NCI-H510A treated with DMSO at 0.1 percent for 48 hours (cell line): ENCODE measurements at places on chromosomes 11 and 22.

DNA sequence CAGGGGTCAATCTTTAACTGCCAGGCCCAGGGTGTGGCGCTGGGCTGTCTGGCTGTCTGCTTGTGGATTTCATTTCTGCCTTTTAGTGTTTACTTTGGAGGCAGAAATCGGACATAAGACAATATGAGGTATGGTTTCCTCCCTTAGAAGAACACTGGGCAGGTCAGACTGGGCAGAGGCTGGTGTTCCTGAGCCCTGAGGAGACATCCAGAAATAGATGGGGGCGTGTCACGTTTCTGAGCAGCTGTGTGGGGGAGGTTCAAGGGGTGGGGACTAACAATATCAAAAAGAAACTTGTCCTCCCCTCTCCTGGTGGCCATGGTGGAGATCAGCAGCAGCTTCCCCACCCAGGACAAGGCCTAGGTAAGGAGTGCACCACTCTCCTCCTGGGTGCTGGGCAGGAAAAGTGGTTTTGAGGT, at the start of gene ART1:
ART1 (plus strand) TSS at position 312 of the 419 bp plus-strand sequence. CDS start 14,086 bp downstream, outside the sequence.
- no peak for DNase-seq

DNA sequence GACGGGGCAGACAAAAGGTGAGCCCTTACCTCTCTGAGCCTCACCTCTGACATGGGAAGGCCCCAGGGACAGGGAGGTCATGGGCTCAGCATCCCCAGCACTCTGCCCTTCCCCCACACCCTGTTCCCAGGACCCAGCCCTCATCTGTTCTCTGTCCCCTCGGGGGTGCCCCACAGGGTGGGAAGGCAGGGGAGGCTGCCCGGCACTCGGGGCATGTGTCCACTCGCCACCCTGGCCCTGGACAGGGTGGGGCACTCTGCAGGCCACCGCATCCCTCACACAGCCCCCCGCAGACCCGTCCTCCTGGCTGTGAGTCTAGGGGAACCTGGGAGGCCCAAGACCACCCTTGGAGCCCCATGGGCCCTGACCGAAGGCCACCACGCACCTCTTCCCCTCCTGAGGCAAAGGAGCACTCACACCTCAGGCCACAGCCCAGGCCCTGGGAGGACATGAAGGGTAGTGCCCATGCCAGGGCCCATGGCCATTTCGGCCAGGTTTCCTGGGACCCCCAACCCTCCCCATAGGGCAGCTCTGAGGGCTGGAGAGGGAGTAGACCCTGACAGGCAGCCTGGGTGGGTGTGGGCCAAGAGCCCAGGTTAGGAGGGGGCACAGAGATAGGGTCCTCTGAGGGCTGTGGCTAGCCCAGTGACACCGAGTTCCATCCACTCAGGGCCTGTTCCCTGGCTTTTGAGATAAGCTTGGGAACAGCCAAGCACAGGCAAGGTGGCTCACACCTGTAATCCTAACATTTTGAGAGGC, 193.1 kb downstream of the IGLL1 start:
- DNase-seq, result no peak

- no peak for DNase-seq
These were observed 86.5 kb downstream of the MYEOV start for GRCh38 chr11:69380451-69380901.

DNA sequence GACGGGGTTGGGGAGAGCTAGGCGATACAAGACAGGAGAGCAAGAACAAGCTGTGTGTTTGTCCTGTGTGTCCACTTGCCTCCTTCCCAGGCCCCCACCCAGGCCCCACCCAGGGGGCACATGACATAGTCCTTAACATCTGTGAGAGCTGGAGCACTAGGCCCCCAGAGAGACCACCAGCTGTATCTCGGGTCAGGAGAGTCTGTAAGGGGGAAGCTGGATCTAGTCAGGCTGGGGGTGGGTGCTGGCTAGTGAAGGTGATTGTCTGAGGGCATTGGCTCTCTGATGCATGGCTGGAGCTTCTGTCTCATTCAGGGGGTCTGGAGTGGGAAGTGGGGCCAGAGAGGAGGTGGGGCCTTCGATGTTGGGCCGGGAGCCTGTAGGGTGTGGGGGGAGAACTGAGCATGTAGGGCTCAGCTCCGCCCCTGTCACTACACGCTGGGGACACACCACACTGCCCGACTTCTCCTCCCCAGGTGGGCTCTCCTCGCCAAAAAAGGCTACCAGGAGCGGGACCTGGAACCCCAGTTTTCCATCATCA, 571 bp downstream of the P2RX6 start:
- DNase-seq, result no peak

DNA sequence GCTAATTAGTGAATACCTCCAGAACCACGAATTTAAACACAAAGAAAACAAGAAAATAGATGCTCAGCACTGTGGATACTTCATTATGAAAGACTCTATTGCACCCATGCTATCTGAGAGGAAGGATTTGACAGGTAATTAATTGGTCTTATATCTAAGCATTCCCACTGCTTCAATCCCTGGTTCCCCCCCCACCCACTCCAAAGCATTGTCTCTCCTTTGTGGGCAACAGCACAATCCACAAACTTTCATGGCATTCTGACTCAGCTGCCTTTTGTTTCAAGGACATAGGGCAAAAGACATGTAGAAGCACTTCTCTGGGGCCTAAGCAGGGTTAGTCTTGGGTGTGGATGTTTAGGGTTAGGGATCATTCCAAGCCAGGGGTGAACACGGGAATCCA, 551.4 kb downstream of the BUD13 start:
- DNase-seq, result no peak

- peak; percentile 36 for DNase-seq
These were observed 1.3 kb downstream of the LRP5 start for GRCh38 chr11:68313574-68314202.

- DNase-seq, result no peak
These were observed 11.6 kb downstream of the UCP3 start for GRCh38 chr11:73997120-73997770.

GRCh38 chr11:2566223-2567025, 121.6 kb downstream of the KCNQ1 start:
- no peak for DNase-seq

GRCh38 chr11:125315079-125315740, 150.7 kb downstream of the PKNOX2 start:
- no peak for DNase-seq

DNA sequence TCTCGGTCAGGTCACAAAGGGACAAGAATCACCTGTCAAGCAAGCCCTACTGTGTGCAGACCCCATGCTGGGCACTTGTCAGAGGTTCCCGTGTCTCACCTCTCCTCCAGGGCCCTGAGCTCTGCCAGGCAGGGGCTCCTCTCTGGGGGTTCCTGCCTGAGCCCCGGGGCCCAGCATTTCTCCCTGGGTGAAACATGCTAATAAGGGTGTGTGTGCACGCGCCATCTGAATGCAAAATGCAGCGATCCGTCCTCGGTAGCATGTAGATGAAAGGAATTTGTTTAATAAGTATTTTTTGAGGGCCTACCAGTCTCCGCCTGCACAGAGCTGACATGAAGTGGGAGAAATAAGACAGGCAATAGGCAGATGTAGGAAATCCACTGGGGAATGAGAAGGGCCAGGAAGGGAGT, 5.8 kb downstream of the ELFN2 start:
- DNase-seq, result no peak

DNA sequence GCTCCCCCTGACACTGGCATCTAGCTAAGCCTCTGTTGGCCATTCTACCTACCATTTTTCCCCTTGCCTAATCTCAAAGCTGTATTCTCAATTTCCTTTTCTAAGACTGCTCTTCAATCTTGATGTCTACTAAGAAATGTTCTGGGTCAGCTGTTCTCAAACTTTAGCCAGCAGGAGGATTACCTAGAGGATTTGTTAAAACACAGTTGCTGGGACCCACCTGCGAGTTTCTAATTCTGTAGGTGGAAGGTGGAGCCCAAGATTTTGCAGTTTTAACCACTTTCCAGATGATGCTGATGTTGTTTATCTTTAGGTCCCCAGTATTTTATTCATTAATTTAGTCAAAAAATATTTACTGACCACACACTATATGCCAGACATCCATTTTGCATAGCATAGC, 9.3 kb upstream of the ARHGAP42 start:
- no peak for DNase-seq

DNA sequence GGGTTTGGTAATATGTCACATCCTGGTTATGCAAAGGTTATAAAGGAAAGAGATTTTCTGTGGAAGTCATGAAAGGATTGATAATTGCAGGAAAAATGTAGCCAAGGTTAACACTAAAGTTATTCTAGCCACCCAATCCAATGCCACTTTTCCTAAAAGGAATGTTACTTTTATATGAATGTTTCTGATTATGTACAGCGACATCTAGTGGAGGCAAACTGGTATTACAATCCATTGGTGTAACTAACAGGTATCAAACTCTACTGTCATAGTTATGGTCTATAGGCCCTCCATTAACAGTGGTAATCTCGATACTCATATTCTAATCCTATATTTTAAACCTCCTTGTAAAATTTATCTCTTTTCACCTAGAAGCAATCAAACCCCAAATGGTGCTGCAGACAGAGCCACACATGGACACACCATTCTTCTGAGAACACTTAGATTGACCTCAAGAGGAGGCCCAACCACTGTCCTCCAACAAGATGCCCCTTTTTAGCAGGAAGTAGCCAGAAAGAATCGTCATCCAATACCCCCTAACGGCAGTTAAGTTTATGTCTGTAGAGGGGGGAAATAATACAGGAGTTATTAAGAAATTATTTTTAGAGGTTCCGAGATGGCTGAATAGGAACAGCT, 74.9 kb upstream of the RAG2 start:
- DNase-seq, result peak; percentile 3

- no peak for DNase-seq
These were observed 14.3 kb upstream of the BEST1 start for GRCh38 chr11:61935861-61936260.

DNA sequence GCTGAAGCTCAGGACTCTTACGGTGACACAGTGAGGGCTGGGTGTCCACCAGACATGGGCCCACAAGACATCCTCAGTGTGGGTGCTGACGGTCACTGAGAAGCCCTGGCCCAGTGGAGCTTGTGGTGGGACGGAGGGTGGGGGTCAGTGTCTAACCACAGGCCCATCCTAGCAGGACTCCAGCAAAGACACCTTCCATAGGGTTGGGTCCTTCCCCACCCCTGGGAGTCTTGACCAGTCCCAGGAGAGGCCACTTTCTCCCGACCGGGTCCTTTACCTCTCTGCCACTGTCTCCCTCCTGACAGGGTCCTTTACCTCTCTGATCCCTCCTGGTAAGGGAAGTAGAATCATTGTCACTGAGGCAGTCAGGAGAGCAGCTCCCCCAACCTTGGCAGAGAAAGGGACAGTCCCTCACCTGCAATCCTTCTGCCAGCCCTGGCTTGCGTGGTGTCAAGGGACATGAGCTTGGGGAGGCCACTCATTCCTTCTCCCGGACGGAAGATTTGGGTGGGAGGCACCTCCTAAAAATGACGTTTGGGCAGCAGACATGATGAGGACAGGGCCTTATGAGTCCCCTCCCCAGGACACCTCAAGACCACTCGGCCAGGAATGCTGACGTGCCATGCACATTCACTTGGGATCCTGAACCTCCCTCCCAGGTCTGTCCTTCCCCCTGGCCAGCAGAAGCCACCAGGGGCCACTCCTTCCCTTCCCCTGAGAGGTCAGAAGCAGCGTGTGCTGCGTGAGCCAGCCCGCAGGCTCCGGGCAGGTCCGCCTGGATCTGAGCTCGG, 91.5 kb upstream of the FGF3 start:
- no peak for DNase-seq

DNA sequence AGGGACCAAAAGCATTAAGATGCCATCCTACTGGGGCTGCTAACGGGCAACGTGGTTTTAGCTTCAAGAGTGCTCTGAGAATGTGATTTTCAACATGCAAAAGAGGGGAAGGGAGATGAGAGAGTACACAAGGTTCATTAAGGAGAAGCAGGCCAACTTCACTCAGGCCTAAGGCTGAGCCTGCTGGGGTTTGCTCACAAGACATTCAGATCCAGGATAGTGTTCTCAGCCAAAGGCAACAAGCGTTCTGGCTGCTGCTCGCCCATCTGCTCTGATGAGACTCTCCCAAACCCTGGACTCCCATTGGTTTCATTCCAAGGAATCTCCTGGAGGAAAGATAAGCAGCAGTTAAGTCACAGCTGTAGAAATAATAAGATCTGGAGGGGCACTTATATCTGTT, 23.6 kb upstream of the UPB1 start:
- DNase-seq, result no peak

DNA sequence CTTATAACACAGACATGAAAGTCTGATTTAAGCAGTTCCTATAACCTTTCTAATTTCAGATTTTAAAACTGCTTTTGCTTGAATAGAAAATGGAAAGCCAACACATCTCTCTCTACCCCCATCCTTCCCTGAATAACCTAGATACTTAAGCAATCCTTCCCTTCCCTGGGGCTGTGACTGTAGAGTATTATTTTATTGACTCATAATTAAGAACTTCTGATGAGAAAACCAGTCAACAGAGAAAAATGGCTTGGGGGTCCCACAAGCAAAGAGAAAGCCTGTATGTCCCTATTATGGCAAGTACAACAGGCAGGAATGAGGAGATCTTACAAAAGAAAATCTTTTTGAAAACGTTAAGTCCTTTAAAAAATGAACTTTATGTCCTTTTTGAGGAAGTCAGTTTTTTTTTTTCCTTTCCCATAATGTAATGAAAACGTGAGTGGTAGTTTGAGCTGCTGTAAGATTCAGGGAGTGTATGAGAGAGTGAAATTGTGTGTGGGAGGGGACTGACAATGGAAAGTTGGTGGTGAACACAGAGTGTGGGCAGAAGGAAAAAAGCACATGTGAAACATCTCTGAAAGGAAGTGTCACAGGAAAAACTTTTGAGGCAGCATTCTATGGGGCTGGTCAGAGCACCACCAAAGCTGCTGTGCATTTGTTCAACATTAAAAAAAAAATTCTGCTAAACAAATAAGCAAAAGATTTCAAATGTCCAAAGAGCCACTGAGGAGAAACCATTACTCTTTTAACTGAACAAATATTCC, 154.6 kb downstream of the MAML2 start:
- DNase-seq, result no peak

DNA sequence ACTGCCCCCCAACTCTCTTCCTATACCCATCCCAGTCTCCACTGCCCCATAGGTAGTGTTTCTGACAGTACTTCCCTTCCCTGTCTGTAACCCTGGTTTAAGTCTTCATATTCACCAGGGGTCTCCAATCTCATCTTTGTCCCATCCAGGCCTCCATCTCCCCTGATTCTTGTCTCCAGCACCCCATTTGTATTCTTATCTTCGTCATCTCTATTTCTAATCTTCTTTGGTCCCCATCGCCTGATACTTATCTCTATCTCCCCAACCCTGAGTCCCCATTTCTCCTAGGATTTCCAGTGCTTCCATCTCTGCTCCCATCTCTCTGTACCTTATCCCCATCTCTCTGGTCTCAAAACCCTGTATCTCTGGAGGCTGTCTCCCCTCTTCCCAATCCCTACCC, 1.8 kb downstream of the PHOX2A start:
- no peak for DNase-seq

DNA sequence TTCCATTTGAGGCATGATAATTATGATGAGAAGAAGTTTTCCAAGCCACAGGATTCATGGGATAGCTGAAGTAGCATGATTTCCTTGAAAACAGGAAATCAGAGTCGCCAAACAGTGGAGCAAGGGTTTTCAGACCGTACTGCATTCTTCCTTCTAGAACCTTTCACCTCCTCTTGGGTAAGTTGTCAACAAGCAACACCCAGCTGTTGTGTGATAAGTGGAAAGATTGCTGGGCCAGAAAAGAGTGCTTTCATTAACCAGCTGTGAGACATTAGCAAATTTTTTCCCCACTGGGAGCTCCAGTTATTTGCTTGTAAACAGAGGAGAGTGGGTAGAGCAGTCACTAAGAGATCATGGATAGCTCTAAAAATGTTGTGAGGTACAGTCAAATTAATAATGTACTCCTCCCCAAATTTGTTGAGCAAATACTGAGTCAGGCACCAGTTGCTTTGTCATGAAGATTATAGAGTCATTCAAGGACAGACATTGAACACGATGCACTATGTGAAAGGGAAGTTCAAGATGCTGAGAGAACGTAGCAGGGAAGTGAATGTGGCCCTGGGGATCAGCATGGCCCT, 11.7 kb upstream of the MPEG1 start:
- DNase-seq, result no peak
